ENCODE measurements at places on chromosomes 1 and 21.

DNA sequence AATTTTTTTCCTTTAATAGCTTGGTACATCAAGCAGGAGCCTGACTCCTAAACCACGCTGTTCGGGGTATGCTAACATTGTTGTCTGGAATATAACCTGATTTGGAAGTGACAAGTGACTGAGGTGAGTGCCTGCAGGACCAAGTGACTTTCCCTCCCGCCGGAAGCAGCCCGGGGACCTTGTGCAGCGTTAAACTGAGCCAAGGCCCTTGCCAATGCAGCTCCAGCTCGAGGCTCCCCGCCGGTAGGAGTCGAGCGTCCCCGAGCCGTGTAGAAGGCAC, 716 bp upstream of the MTARC1 start:
- no peak for DNase-seq

DNA sequence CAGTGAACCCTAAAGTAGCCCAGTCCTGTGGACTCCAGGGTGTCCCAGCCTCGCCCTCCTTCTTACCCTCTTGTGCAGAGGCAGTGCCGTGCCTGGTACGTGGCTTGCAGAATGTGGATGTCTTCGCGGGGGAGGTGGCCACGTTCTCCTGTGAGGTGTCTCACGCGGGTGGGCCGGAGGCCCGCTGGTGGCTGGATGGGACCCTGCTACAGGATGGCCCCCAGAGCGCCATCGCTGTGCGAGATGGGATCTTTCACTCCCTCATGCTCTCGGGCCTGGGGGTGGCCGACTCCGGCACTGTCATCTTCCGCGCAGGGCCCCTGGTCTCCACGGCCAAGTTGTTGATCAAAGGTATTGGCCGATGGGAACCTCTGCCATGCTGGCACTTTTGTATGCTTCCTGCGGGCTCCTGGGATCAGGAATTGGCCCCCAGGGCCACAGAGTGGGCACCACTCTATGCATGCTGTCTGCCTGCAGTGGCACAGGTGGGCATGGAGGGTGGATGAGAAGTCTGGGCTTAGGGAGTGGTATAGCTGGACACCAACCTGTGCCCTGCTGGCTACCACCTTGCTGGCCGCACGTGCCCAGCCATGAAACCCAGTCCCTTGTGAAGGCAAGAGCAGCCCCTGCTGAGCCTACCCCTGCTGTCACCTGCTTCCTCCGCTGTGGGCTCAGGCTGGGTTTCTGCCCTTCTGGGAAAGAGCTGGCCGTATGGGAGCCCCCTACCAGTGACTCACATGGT, 92.9 kb downstream of the TRIM11 start:
- DNase-seq, result no peak

DNA sequence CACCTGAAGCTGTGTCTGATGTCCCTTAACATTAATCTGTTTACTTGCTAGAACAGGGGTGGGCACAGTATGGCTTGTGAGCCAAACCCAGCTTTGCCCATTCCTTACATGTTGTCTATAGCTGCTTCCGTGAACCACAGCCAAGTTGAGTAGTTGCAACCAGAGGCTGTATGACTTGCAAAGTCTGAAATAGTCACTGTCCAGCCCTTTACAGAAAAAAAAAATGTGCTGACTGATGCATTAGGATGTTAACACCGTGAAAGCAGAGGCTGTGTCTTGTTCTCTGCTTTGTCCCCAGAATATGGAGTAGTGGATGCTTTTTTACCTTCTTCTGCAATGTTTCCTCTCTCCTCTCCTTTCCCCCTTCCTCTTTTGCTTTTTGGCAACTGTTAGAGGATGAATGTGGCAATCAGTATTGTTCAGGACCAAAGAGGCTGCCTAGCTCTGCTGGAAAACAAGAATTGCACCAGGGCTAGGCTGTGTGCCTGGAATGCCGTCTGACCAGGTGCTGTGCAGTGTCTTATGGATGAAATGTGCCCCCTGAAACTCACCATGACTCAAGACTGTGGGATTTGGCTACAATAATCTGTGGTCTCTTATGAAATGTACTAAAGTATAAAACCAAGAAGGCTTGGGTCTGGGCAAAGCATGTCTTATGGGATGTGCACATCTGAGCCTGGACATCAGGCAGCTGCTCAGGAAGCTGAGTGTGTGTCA, 79.6 kb upstream of the GCLM start:
- no peak for DNase-seq

GRCh38 chr21:32249511-32250280, 29.2 kb downstream of the MIS18A start:
- DNase-seq, result no peak

GRCh38 chr1:27527890-27528817, 38.2 kb upstream of the WASF2 start:
- no peak for DNase-seq
